ENCODE measurements at places on chromosomes 12 and 14.
A peak's percentile ranks its signal among the peaks of the same experiment; 100 is the strongest.

DNA sequence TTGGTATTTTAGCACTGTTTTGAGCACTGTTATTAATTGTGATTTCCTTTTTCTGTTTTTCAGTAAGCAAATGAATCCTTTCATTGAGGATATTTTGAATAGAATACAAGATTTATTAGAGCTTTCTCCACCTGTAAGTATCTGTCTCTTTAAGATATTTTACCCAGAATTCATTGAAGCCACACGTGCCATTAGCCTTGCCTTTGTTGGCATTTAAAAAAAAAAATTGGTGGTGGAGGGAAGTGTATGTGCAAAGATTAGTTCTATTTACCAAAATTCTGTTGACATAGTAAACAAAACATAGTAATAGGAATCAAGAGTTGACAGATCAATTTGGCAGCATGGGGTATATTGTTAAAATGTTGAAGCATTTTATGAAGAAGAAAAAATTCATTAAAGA is 23.8 kb downstream of the XPOT start:
- DNase-seq = no peak

- DNase-seq = no peak
Observed at GRCh38 chr14:102819176-102819628, 42.0 kb downstream of the TRAF3 start.

- peak; percentile 82 for DNase-seq
Observed at GRCh38 chr12:76025601-76026575, 5.7 kb downstream of the PHLDA1 start.

- DNase-seq = peak; percentile 83
Observed at GRCh38 chr12:84131076-84131475, 781.5 kb downstream of the SLC6A15 start.

- DNase-seq = no peak
Observed at GRCh38 chr14:104096751-104097700, 11.5 kb downstream of the ASPG start.

DNA sequence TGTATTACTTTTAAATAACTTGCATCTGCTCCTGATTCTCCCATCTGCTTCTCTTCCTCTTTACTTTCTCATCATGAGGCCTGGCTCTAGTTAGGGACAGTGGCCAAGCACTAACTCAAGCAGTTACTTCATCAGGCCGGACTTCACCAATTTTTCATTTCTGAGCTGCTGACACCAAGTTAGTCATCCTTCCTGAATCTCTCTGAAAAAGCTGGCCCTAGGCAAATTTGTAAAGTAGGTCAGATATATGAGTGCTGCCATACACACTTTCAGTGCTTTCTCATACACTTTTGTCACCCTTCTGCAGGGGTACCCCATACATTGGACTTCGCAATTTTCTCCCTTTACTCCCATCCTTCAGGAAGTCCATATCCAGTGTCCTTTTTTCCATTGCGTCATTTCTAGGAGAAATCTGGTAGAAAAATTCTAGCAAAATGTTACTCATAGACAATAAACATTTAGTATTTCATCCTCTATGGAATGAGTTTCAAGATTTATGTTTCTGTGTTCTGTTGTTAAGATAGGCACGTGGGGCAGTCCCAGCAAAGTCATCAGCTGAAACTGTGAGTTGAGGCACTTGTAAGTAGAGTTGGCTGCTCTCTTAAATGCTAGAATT is 276.8 kb upstream of the TMPO start:
- DNase-seq = peak; percentile 5

- no peak for DNase-seq
Observed at GRCh38 chr12:5434647-5435560, 3.0 kb downstream of the NTF3 start.

DNA sequence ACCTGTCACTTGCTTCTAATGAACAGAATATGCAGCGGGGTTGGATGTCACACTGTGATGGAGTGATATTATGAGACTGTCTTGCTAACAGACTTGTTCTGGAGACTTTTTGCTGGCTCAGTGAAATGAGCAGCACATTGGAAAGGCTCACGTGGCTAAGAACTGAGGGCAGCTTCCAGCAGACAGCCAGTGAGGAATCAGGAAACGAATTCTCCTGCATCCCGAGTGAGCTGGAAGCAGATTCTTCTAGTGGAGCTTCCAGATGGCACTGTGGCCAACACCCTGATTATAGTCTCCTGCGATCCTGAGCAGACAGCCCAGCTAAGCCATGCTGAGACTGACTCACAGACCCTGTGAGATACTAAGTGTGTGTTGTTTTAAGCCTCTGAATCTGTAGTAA is 16.1 kb upstream of the TSPAN9 start:
- peak; percentile 66 for DNase-seq

GRCh38 chr12:8032242-8033152 is at the start of gene FOXJ2:
TSS of gene FOXJ2 (plus strand) at chr12:8032716. CDS start at chr12:8039833, 7,117 bp downstream.
- peak; percentile 73 for DNase-seq

DNA sequence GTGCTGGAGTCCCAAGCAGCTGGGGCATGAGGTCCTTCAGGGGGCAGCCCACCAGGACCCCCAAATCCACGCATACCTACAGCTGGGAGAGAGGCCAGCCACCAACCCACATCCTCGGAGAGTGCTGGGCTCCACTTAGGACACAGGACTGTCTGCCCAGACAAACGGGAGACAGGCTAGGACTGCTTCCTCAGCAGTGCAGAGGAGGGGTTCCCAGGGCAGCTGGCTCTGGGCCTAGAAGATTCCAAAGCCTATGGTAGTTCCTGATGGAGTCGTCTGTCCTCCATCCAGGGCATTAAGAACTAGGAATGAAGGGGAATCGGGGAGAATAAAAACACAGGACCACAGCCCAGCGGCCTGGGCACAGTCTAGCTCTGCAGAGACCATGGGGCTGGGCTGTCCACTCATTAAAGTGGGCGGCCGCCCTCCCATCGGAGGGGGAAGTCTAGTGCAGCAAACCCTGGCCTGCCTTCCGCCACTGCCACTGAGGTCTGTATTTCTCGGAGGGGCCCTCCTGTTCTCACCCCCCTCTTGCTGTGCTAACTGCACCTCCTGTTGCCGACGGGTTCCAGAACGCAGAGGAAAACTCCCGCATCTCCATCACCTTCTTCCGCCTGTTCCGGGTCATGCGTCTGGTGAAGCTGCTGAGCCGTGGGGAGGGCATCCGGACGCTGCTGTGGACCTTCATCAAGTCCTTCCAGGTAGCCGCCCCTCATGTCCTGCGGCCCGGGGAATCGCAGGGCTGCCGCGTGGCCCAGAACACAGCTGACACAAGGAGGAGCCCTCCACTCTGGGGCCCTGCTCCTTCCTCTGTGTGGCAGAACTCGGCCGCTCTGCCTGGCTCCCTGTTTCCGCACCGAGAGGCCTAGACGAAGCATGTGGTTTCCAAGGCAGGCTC is 143.5 kb upstream of the FKBP4 start:
- no peak for DNase-seq

DNA sequence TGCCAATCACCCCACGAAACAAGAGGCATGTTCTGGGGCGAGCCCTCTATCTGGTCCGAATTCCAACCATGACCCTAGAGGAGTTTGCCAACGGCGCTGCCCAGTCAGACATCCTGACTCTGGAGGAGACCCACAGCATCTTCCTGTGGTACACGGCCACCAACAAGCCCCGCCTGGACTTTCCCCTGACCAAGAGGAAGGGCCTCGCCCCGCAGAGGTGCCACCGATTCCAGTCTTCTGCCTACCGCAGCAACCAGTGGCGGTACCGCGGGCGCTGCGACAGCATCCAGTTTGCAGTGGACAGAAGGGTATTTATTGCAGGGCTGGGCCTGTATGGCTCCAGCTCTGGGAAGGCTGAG is 1.7 kb downstream of the BTBD6 start:
- DNase-seq = no peak
